ENCODE measurements at places on chromosomes 16 and 17.

- ATAC-seq, result no peak
Measured at GRCh38 chr17:7922845-7923628, 6.6 kb downstream of the KCNAB3 start.

GRCh38 chr17:76504117-76504516 is 2.9 kb upstream of the RHBDF2 start:
- no peak for ATAC-seq

- ATAC-seq, result no peak
Measured at GRCh38 chr16:65618931-65619330, 497.1 kb upstream of the CDH11 start.

GRCh38 chr17:16439303-16439791 is 24.0 kb downstream of the TRPV2 start:
- ATAC-seq, result no peak

DNA sequence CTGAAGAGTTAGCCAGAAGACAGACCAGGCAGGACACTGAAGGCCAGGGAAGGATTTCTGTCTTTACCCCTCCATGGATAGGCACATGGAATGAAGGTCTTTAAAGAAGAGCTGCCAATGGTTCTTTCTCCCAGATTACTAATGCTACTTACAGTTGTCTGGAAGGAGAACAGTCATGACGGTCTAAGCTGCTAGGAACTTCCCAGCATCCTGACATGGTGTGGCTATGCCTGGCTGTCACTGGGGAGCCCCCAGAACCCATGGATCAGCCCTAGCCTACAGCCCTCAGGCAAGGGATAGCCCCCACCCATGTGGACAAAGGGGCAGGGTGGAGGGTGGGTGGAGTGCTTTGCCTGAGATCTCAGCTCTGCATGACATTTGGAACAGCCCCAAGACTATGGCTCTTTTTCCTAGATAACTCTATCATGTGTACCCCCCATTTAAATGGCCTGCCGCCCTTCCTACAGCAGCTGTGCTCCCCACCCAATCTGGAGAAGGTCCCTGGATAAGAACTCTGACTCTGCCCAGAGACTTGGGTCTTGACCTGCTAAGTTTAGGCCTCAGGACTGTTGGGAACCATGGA is 9.2 kb upstream of the KAT7 start:
- ATAC-seq, result no peak

DNA sequence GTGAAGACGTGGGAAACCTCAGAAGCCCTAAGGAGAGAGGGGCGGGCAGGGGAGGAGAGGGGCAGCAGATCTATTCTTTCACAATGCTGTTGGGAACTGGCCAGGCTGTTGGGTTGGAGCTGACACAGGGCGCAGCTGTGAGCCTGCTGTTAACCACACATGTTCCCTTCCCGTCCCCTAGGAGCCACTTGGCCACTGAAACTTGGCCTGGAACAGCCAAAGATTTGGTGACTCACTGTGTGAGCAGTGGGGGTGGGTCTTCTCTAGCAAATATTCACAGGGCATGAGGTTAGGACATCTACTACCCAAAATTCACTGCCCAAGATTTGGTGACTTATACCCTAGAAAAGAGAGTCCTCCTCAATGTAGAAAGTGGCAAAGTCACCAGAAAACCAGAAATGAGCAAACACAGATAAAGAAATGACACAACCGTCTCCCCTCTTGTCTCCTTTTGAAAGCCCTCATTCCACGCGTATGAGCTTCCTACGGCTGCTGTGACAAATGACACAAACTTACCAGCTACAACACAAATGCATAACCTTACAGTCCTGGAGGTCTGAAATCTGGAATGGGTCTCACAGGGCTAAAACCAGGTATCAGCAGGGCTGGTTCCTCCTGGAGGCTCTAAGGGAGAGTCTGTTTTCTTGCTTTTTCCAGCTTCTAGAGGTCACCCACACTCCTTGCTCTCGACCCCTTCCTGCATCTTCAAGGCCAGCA is 6.3 kb downstream of the TBC1D16 start:
- peak; percentile 46 for ATAC-seq

DNA sequence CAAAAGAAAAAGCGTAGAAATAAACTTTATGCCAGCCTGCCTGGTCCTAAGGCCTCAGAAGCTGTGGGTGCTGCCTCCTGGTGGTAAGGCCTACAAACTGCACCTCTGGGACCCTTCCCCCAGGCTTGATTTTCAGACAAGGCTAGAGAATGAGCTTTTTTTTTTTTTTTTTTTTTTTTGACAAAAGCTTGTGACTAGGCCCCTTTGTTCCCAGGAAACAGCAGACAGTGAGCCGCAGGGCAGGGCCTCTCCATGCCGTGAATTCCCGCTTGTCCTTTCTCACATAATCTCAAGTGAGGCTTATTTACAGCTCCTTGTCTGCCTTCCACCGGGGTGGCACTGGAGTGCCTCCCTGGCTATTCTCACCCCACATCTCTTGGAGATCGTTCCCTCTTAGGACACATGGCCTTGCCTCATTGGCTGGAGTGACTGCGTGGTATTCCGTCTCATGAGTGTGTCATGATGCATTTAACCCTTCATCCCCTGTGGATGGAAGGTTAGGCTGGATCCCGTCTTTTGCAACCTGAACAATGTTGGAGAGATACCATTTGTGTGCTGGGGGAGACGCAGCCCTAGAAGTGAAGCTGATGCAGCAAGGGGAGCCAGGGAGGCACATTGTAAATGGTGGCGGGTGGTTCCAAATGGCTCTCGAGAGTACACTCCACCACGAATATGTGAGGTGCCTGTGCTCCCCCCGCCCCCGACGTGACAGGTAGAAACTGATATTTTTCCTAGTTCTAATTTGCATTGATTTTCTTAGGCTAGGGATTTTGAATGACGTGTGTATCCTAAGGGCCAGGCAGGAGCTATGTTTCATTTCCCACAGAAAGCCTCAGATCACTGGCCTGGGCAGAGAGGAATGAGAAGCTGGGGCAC is 49.6 kb downstream of the USP22 start:
- ATAC-seq, result peak; percentile 55

DNA sequence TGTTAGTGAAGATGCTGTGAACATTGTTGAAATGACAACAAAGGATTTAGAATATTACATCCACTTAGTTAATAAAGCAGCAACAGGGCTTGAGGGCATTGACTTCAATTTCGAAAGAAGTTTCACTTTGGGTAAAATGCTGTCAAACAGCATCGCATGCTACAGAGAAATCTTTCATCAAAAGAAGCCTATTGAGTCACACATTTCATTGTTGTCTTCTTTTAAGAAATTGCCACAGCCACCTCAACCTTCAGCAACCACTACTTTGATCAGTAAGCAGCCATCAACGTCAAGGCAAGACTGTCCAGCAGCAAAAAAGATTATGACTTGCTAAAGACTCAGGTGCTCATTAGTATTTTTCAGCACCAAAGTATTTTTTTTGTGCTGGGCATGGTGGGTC is 13.2 kb upstream of the MAP2K6 start:
- no peak for ATAC-seq

All from SK-N-SH treated with all-trans-retinoic acid at 6 μM for 48 hours (cell line).